ENCODE measurements at places on chromosomes 2 and 18. TPM values are rescaled to one million over a fixed set of nuclear protein-coding genes. Genes with fewer than 3 reads are reported as not detected.

SLC9A4 gene
- total RNA-seq = not detected

ITGB6 gene
- 0.15 TPM for total RNA-seq

LONRF2 gene
- total RNA-seq = not detected

ANKRD30B gene
- total RNA-seq = 0.23 TPM

IL18RAP gene
- total RNA-seq = not detected

OR6B2 gene
- not detected for total RNA-seq

SIX3 gene
- total RNA-seq = not detected

TUBA4B gene
- not detected for total RNA-seq

ZNF385B gene
- total RNA-seq = not detected

HOXD13 gene
- total RNA-seq = not detected

RRM2 gene
- 6.3 TPM for total RNA-seq

POTEI gene
- not detected for total RNA-seq

SRSF7 gene
- total RNA-seq = 149 TPM

GPR45 gene
- total RNA-seq = not detected

HOXD4 gene
- not detected for total RNA-seq

GORASP2 gene
- total RNA-seq = 34.0 TPM

C1GALT1C1L gene
- total RNA-seq = 0.30 TPM

CYB5A gene
- 164 TPM for total RNA-seq

CCDC102B gene
- 7.6 TPM for total RNA-seq

STARD6 gene
- not detected for total RNA-seq

KCNG2 gene
- 0.12 TPM for total RNA-seq

UGT1A4 gene
- total RNA-seq = not detected

SRD5A2 gene
- total RNA-seq = not detected

WDR12 gene
- total RNA-seq = 23.8 TPM

TRIP12 gene
- 212 TPM for total RNA-seq

SULT1C2 gene
- total RNA-seq = not detected

Measured in smooth muscle cell of the coronary artery (primary cell).